ENCODE measurements at places on chromosomes 3 and 15.

DNA sequence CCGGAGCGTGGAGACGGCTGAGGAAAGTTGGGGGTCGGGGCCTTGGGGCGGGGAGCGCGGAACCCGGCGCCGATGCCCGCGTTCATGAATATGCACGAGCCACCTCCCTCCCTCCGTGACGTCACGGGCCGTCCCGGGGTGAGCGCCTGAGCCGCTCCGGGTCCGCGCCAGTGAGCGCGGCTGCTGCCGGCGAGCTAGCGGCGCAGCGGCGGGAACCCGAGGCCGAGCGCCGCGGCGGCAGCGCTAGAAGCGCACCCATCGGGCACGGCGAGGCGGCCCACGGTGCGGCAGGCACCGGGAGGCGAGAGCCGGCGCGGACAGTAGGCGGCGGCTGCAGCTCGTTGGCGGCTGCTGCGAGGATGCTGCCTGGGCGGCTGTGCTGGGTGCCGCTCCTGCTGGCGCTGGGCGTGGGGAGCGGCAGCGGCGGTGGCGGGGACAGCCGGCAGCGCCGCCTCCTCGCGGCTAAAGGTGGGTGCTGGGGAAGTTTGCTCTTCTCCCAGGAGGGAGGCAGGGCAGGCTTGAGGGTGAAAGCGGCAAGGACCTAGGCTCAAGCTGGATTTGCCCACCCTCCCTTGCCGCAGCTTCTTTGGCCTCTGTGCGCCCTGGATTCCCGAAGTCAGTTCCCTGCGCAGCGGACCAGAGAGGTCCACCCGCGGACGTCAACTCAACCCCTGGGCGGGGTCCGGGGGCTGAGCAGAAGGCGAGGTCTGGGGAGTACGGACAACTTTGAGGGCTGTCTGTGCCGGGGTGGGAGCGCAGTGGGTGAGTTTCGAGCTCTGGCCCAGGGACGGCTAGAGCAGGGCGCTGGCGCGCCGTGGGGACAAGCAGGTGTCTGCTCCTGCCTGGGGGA lies at the start of gene CLSTN2:
Gene CLSTN2 (plus strand): TSS at position 170 of the 850 bp plus-strand sequence.
- no peak for DNase-seq

GRCh38 chr15:70910958-70911357 lies 18.3 kb downstream of the LRRC49 start:
- no peak for DNase-seq

GRCh38 chr3:50194903-50195500 lies 3.6 kb downstream of the GNAT1 start:
- no peak for DNase-seq

- no peak for DNase-seq
These were observed 1.3 kb downstream of the GNAT1 start for GRCh38 chr3:50192689-50193141.

GRCh38 chr15:29309139-29309538 lies 39.5 kb upstream of the NSMCE3 start:
- no peak for DNase-seq

DNA sequence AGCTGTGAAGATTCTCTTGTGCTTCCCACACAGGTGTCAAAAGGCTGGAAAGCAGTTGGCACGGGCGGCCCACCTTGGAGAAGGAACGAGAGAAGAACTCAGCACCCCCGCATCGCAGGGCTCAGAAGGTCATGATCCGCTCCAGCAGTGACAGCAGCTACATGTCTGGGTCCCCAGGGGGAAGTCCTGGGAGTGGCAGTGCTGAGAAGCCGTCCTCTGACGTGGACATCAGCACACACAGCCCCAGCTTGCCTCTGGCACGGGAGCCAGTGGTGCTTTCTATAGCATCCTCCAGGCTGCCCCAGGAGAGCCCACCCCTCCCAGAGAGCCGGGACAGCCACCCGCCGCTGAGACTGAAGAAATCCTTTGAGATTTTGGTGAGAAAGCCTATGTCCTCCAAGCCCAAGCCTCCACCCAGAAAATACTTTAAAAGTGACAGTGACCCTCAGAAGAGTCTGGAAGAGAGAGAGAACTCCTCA lies 31.4 kb downstream of the STARD5 start:
- DNase-seq, result no peak

- DNase-seq, result no peak
These were observed 4.8 kb upstream of the ADCY5 start for GRCh38 chr3:123453675-123454074.

DNA sequence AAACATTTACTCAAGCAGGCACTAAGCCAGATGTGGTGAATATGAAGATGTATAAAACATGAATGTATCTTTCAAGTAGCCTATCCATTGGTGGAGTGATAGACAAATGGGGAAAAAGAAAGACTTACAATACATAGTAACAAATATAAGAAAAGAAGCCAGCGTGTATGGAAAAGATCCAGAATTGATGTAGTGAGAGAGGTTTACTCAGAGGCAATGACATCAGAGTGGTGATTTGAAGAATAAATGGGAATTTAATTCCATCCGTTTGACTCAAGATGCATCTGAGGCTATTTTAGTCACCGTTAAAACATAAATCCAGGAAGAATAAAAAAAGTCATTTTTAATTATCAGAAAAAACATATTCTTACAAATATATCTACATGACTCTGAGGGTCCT lies 162.6 kb downstream of the IL1RAP start:
- DNase-seq, result no peak

DNA sequence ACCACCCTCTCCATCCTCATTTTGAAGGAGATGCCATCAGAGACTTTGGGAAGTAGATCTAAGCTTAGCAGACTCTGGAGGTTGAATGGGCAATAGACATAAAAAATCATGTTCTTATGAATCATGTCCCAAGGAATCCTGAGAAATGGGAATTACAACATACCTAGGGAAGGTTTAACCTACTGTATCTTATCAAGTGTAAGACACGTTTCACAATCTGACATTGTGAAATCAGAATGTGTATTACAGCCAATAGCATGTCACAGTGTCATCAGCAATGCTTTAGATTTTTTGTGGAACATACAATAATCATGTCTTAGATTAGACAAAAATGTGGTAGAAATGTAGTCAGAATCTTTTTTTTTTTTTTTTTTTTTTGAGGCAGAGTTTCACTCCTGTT lies 332.4 kb upstream of the TLE3 start:
- no peak for DNase-seq

DNA sequence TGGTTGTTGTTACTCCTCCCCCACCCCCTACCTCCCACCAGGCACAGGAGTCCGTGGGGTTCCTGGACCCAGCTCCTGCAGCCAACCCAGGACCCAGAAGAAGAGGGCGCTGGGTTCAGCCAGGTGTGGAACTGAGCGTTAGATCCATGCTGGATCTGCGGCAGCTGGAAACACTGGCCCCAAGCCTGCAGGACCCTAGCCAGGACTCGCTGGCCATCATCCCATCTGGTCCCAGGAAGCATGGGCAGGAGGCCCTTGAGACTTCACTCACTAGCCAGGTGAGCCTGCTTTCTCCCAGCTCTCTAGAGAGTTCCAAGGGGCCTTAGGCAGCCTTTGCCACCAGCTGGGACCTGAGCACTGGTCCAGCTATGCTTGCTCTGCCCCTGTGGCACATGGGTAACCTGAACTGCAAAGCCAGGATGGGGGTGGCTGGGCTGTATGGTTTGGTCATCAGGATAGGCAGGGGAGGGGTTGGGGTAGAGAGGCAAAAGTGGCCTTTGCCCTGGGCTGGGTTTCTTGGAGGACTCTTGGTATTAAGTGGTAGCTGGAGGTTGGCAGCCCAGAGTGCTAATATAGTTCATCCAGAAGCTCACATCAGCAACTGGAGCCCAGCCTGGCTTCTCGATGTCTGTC lies 7.0 kb upstream of the JMJD7 start:
- no peak for DNase-seq

- DNase-seq, result no peak
These were observed 130.0 kb downstream of the DMXL2 start for GRCh38 chr15:51492528-51492927.

GRCh38 chr3:44128057-44128775 lies 113.5 kb upstream of the TOPAZ1 start:
- no peak for DNase-seq

GRCh38 chr15:57634290-57634689 lies 42.6 kb downstream of the MYZAP start:
- DNase-seq, result no peak

DNA sequence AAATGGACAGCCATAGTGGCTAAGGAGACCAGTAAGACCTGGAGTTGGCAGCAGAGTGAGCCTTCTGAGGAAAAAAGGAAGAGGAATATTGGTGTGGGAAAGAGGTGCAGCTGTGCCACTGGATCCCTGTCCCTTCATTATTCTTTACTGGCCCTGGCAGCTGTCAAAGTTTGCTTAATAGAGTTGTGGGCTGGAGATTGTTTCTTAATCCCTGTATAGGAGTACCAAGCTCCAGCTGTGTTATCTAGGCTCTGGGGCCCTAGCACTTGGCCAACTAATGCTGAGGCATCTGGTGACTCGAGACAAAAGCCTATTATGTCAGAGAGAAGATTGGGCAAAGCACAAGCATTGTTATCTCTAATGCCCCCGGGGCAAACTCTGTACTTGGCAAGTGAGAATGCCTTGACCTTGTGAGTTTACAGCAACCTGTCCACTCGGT lies 61.4 kb downstream of the ZNF609 start:
- DNase-seq, result no peak

GRCh38 chr3:46297658-46298423 lies 55.6 kb downstream of the CCR3 start:
- no peak for DNase-seq

- no peak for DNase-seq
These were observed 59.5 kb upstream of the CTSH start for GRCh38 chr15:79004336-79004735.

- no peak for DNase-seq
These were observed 85.3 kb downstream of the PLXNA1 start for GRCh38 chr3:127068111-127068810.

- no peak for DNase-seq
These were observed 31.7 kb downstream of the SPINK8 start for GRCh38 chr3:48301800-48302166.

DNA sequence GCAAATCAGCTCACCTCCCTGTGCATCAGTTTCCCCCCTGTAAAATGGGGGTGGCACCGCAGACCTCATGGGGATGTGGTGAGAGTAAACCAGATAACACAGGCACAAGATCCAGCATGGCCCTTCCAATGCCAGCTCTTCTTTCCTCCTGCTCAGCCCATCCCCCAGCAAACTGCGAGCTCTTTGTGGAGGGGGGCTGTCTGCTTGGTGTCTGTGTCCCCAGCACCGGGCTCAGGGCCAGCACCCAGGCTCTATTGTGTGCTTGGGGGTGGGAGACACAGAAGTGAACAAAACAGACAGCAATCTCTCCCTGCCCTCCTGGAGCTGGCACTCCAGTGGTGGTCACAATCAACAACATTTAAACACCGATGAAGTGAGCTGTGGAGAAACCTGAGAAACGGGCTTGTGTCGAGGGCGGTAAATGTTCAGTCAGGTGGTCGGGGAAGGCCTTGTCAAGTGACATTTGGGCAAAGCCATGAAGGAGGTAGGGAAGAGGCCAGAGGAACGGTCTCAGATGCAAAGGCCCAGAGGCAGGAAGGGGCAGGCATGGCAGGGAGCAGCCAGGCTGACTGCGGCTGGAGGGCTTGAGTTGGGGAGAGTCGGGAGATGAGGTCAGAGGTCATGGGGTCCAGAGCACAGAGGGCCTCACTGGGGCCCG lies 28.4 kb downstream of the GRIP2 start:
- DNase-seq, result no peak

DNA sequence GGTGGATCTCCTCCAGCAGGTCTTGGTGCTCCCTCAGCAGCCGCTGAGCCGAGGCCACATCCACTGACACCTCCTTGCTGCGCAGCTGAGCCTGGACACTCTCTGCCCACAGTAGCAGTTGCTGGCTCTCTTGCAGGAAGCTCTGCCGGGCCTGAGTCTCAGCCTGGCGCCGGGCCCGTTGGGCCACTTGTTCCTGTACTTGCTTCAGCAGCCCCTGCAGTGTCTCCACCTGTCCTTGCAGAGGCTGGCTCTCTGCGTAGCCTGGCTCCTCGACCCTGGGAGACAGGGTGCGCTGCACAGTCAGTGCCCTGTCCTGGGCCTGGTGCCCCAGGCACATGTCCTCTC lies 15.5 kb downstream of the SPTBN5 start:
- DNase-seq, result no peak

- DNase-seq, result no peak
These were observed 61.8 kb downstream of the ARHGEF26 start for GRCh38 chr3:154182975-154183374.

DNA sequence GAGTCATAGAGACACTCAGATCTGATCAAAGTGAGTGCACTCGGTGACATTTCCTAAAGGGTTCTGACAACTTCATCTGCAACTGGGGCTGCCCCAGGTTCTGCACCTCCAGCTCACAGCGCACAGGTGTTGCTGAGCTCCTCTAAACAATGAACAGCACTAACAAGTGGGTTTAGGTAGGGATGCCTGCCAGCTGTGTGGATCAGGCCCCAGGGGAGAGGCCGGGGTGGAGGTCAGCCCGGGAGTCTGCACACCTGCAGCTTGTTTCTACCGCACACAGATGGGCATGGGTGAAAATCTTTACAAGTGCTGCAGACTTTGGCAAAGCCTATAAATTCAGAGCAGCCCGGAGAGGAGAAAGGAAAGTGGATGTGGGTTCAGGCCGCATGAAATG lies 355 bp downstream of the FBXW12 start:
- DNase-seq, result no peak
